SJCRH30 (cell line): ENCODE measurements at places on chromosomes 3 and 15.

DNA sequence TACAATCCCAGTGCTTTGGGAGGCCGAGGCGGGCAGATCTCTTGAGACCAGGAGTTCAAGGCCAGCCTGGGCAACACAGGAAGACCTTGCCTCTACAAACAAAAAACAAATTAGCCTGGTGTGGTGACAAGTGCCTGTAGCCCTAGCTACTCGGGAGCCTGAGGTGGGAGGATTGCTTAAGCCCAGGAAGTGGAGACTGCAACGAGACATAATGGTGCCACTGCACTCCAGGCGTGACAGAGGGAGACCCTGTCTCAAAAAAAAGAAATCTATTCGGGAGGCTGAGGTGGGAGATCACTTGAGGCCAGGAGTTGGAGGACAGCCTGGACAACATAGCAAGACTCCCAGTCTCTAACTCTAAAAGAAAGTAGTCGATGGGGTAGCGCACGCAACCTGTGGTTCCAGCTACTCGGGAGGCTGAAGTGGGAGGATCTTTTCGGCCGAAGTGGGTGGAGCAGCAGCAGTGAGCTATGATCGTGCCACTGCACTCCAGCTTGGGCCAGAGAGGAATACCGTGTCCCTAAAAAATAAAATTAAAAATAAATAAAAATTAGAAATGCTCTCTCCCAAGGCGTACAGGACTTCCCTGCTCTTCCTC is 775 bp downstream of the C3orf33 start:
- DNase-seq, result peak; percentile 20

- DNase-seq, result no peak
Measured at GRCh38 chr3:130916507-130917167, 22.8 kb downstream of the ATP2C1 start.

GRCh38 chr3:43317461-43318316 is 31.3 kb downstream of the SNRK start:
- DNase-seq, result no peak

DNA sequence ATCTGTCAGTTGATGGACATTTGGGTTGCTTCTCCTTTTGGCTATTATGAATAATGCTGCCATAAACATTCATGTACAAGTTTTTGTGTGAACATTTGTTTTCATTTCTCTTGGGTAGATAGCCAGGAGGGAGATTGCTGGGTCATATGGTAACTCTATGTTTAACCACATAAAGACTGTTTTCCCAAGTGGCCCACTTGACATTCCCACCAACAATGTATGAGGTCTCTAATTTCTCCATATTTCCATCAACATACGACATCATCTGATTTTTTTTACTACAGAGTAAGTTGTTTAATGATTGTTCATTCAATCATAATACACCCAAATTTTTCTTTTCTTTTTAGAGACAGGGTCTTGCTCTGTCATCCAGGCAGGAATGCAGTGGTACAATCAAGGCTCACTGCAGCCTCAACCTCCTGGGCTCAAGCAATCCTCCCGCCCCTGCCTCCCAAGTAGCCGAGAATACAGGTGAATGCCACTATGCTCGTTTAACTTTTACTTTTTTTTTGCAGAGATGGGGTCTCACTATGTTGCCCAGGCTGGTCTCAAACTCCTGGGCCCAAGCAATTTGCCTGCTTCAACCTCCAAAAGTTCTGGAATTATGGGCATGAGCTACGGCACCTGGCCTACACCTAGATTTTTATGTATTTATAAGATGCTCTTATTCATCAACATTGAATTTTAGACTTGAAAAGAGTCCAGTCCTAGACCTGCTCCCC is 6.8 kb downstream of the IP6K1 start:
- DNase-seq, result no peak

GRCh38 chr15:64809649-64810496 is 15.6 kb downstream of the PIF1 start:
- DNase-seq, result peak; percentile 89

- DNase-seq, result no peak
Measured at GRCh38 chr3:117510396-117510795, 800.8 kb downstream of the TUSC7 start.

GRCh38 chr3:30448450-30449289 is 157.7 kb upstream of the TGFBR2 start:
- DNase-seq, result peak; percentile 70

DNA sequence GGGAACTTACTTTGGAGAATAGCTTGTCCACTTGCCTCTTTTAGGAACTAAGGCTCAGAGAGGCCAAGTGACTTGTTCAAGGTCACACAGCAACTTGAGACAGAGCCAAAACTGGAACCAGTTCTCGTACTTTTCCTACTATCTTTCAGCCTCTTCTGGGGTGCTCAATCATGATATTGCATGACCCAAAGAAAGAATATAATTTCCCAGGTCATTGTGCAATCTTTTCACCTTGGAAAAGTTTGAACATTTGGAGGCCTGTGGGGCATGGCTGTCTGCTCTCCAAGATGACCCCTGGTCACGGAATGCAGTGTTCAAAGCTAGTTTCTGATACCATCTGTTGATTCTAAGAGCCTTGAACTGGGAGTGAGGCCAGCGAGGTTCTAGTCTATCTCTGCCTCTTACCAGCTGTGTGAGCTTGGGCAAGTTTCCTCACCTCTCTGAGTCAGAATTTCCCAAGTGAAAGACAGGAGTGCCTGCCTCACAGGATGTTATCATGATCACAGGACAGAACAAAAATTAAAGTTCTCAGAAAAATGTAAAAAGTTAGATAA is 89.7 kb downstream of the BDH1 start:
- DNase-seq, result no peak

GRCh38 chr15:65414841-65415621 is 7.7 kb downstream of the IGDCC4 start:
- DNase-seq, result peak; percentile 99

GRCh38 chr3:146161663-146162002 is 649 bp upstream of the PLOD2 start:
- peak; percentile 64 for DNase-seq

DNA sequence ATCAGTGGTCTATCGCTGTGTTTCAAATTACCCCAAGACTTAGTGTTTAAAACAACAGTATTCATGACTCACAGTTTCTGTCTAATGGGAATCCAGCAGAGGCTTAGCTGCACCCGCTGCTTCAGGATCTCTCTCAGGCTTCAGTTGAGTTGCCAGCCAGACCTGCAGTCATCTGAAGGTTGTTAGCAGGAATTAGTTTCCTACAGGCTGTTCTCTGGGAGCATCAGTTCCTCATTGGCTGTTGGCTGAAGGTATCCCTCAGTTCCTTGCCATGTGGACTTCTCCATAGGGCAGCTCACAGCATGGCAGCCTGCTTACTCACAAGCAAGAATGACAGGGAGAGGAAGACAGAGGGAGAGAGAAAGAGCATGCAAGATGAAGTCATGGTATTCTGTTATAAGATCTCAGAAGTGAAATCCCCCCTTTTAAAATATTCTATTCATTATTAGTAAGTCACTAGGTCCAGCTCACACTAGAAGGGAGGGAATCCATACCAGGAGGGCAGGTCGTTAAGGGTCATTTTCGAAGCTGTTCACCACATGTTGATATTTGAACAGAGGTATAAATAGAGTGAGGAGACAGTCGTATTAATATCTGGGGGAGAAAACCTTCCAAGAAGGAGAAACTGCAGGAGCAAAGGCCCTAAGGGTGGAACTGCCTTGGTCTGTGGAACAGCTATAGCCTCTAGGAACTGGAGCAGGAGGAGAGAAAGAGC is 473.9 kb upstream of the PPP2R3A start:
- no peak for DNase-seq

- no peak for DNase-seq
Measured at GRCh38 chr3:27325419-27325818, 43.8 kb downstream of the NEK10 start.

DNA sequence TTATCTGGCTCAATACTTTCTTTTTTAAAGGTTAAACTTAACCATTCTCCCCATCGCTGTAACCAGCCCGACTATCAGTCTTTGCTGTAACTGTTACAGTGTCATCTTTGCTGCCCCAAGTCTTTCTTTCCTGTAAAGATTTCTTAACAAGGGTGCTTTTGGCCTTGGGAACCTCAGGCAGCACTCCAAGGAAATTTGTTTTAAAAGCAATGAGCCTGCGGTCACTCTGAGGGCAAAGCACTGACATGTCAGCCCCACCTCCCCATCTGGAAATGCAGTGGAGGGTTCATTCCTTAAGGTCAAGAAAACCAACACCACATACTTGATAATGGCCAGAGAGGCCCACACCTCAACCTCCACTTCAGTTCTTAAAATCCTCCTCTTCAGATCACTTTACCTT is 3.2 kb downstream of the TRANK1 start:
- no peak for DNase-seq

DNA sequence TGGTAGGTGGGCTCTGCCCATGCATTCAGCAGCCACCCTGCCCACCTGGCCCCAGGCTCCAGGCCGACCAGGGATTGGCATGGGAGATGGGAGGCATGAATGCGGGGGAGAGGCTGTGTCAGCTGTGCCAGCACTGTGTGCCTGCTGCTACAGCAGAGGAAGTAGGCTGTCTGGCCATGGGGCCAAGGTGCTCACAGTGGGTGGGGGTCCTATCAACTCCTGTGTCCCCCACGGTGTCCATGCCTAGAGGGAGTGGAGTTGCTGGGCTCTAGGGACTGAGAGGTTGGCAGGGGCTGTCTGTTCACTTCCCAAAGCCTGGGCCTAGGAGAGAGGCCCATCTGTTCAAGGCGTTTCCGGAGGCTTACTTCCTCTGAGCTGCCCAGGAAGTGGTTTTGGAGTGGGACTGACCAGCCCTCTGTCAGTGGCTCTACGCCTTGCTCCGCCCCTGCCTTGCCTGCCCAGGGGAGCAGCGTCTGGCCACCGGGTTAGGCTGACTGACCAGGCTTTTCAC is 5.8 kb downstream of the PRKCD start:
- peak; percentile 84 for DNase-seq

GRCh38 chr3:115494826-115495225 is 128.5 kb upstream of the GAP43 start:
- peak; percentile 3 for DNase-seq

DNA sequence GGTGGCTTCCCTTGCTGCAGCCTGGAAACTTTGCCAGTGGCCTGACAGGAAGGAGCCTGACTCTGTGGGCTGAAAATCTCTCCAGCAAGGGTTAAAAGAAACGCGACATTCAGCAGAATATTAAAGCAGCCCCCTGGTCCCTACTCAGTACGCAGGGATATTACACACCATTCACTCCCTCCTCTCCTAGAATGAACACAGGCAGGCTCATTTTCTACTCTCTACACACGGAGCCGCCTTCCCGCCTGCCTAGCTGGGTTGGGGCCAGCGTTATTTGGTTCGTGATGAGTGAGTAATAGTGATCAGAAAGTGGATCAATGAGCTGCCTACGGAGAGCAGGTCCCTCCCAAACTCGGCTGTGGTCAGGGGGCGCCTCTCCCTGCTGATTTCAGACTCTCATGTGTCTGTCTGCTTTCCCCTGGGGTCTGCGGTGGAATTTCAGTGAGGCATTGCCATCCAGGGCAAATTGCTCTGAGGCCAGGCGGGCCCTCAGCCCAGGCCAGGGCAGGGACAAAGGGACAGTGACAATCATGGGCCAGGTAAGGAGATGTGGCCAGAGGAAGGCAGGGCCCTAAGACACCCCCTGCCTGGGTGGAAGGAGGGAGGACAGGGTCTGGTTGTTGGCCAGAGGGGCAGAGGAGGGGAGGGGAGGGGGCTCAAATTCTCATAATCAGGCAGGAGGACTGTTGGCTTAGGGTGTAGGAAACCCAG is 2.8 kb downstream of the EPHB1 start:
- DNase-seq, result no peak

DNA sequence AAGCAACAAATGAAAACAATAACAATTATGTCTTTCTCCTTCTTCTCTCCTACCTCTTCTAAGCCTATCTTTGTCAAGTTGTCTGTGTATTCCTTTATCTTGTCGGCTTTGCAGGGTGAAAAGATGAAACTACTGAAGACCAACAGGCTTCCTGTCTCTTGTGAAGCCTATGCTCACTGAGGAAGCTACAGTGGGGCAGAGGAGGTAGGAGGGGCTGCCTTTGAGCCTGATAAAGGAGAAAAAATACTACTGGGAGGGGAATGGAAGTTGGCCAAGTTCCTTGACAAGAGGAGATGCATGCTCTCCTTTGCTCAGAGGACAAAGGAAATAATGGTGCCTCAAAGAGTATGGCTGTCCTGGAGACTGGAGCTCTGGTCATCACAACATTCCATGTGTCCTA is 92.0 kb downstream of the IGSF11 start:
- no peak for DNase-seq

DNA sequence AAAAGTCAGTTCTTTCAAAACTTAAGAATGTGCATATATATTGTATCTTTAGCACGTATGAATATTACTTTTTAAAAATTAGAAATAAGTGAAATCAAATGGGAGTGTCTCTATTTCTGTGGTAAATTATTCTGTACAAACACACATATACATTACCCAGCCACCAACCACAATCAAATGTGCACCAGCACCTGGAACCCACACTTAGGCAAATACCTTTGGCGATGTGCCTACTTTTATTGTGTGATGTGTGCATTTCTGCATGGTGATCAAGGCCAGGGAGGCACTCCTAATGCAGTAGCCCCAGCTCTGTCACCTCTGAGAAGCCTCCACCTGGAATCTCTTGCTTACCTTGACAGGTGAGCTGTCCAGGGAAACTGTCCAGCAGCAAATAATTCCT is 76.9 kb downstream of the PIK3R4 start:
- no peak for DNase-seq

DNA sequence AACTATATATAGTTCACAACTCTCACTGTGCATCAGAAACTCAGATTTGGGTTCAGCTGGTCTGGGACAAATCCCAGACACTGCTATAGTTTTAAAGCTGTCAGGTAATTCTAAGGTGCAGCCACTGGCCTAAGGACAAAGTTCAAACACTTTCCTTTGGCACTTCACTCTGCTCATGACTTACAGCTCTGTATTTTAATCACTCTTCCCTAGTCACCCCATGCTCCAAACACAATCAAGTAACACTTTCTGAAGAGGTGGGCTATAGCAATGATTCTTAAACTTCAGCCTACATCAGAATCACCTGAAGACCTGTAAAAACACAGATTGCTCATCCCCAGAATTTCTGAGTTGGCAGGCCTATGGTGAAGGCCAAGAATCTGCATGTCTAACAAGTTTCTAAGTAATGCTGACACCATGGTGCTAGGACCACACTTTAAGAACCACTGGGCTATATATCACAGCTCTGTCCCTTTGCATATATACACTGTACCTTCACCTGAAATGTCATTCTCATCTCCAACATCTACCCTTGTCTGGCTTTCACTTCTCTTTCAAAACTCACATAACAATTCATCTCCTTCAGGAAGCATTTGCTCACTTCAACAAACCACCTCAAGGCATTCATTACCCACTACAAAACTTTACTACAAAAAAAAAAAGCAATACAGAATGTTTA is 21.4 kb downstream of the STAG1 start:
- no peak for DNase-seq

DNA sequence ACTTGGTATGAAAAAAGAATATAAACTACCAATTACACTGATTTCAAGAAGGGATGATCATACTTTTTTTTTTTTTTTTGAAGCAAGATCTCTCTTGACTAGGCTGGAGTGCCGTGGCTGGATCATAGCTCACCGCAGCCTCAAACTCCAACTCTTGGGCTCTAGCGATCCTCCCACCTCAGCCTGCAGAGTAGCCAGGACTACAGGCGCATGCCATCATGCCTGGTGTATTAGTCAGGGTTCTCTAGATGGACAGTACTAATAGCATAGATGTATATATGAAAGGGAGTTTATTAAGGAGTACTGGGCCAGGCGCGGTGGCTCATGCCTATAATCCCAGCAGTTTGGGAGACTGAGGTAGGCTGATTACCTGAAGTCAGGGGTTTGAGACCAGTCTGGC is 11.5 kb upstream of the SEC11A start:
- no peak for DNase-seq

- no peak for DNase-seq
Measured at GRCh38 chr3:55094676-55095075, 166.8 kb upstream of the LRTM1 start.

- no peak for DNase-seq
Measured at GRCh38 chr15:37221671-37222145, 121.4 kb upstream of the MEIS2 start.

GRCh38 chr15:85100186-85100937 is 118.7 kb downstream of the PDE8A start:
- no peak for DNase-seq
